ACHN (cell line): ENCODE measurements at places on chromosomes 2 and 18.

GRCh38 chr2:59182249-59182648 lies 941.1 kb upstream of the FANCL start:
- peak; percentile 36 for DNase-seq

DNA sequence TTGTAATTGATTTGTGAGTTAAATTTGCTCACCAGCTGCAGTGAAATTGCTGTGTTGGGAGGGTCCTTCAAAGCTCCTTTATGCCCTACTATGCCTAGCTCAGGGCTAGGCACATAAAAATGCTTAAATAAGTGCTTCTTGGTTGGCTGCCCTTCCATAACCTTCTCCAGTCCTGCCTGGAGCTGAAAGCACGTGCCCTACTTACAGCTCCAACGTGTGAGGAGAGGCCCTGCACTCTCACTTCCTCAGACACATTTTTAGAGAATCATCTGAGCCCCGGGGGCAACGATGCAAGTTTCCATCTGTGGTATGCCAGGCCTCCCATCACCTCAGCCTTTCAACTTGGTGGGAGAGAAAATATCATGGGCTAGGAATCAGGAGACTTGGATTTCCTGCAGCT lies 202.7 kb downstream of the BCL11A start:
- DNase-seq, result no peak

GRCh38 chr2:197079832-197080555 lies 153.5 kb upstream of the PGAP1 start:
- DNase-seq, result no peak

- no peak for DNase-seq
These were observed 134.2 kb downstream of the CALCRL start for GRCh38 chr2:187313831-187314230.

- DNase-seq, result no peak
These were observed 92.1 kb downstream of the RNF144A start for GRCh38 chr2:7009207-7009911.

GRCh38 chr18:73891572-73892421 lies 255.8 kb downstream of the FBXO15 start:
- DNase-seq, result peak; percentile 1

DNA sequence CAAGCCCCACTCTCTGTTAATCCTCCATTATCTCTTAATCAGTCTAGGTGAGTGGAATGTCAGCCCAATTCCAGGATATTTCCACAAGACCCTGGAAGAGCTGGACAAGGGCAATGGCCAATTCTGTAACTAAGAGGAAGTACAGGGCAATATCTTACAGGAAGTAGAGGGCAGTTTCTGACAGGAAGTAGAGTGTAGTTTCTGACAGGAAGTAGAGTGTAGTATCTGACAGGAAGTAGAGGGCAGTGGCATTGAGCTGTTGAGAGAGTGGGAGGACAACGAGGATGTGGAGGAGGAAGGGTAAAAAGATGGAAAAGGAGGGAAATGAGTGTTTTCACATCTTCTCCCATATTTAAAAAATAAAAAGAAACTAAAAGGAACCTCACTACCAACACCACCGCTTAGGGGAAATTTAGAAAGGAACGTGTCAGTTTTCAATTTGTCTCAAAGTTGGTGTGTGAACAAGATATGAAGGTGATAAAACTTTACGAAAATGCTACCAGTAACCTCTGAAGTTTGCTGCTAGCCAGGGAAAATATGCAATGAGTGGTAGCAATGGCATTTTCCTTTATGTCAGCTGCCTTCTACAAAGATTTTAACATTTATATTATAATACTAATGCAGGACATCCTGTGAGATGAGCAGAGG lies 430.9 kb upstream of the HNRNPA3 start:
- DNase-seq, result no peak

- DNase-seq, result no peak
These were observed 499.5 kb upstream of the CHAC2 start for GRCh38 chr2:53268086-53268485.

- DNase-seq, result no peak
These were observed 66.2 kb downstream of the MDH1 start for GRCh38 chr2:63654959-63655358.

DNA sequence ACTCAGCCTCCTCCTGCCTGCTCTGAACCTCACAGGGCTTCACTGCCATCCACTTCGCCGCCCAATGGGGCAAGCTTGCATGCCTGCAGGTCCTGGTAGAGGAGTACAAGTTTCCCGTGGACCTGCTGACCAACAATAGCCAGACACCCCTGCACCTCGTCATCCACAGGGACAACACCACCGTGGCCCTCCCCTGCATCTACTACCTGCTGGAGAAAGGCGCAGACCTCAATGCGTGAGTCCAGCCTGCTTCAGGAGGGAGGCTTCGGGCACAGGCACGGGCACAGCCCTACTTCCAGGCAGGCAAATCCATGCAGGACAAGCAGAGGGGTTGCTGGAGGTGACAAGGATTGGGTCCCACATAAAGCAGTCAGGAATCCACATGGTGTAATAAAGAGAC lies 1.2 kb downstream of the ANKRD53 start:
- no peak for DNase-seq

DNA sequence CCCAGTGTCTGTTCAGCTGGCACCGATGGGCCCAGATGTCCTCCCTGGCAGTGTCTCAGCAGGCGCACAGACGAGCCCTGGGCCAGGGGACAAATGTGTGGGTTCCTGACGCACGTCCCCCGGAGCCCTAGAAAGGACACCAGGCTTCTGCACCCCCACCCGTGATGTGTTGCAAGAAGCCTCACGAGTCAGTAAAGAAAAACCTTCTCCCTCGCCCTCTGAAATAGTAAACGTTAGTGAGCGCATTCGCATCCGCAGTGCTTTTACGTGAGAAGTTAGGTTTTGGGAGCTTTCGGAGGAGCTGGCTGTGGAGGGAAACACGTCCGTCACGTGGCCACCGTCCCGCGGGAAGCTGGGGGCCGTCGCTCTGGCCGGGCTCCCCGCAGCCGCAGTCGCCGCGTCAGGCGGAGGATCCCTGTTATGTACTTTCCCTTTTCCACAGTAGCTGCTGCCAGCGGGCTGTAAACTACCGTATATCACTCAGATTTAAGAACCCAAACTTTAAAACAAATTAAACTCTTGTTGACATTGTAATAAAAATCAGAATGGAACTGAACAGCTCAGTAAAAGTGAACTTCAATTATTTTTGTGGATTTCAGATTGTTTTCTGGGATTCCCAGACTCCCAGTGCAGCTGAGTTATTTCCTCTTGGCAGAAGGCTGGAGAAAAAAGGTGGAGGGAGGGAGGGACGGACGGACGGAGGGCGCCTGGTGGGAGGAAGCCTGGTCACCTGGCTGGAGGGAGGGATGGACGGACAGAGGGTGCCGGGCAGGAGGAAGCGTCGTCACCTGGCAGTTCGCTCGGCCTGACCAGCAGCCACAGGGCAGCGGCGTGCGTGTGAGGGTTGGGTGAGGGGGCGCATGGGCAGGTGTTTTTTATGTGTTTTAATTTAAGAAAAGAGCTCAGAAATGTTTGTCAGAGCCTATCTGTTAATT lies 112.1 kb downstream of the NFATC1 start:
- peak; percentile 2 for DNase-seq

DNA sequence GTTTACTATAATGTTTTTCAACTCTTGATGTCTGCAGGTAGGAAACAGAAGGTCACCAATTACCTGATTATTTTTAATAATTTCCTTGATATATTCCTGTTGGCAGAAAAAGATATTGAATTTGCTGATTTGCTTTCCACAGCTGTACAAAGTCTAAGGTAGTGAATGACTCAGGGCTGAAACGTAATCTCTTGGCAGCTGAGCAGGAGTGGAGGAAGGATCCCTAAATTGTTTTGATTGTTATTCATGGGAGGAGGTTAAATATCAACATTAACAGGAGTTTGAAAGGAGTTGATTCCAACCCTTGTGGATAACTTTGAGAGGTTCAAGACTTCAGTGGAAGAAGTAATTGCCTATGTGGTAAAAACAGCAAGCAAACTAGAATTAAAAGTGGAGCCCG lies 345.2 kb upstream of the SLC8A1 start:
- no peak for DNase-seq

- no peak for DNase-seq
These were observed 496 bp upstream of the ITGA4 start for GRCh38 chr2:181456660-181457120.

- no peak for DNase-seq
These were observed 39.9 kb upstream of the SP3 start for GRCh38 chr2:174004905-174005605.

GRCh38 chr2:45683292-45683691 lies 31.8 kb downstream of the PRKCE start:
- DNase-seq, result no peak

DNA sequence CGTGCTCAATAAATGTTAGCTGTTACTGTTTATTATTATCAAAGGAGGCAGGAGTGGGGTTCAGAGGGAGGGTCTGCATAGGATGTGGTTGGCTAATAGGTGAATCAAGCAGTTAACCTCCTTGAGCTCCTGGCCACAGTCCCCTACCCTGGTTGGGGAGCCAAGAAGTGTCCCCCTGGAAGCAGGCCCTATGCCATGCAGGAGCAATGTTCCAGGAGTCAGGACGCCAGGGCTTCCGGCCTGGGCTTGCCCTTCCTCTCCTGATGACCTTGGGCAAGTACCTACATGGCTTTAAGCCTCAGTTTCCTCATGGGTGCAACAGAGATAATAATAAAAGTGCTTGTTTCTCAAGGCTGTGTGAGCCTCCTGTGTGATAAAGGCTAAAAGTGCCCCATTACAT lies 84.9 kb downstream of the DYSF start:
- no peak for DNase-seq
